NCI-H1436 treated with DMSO at 0.1 percent for 48 hours (cell line): ENCODE measurements at places on chromosomes 1 and 21.

DNA sequence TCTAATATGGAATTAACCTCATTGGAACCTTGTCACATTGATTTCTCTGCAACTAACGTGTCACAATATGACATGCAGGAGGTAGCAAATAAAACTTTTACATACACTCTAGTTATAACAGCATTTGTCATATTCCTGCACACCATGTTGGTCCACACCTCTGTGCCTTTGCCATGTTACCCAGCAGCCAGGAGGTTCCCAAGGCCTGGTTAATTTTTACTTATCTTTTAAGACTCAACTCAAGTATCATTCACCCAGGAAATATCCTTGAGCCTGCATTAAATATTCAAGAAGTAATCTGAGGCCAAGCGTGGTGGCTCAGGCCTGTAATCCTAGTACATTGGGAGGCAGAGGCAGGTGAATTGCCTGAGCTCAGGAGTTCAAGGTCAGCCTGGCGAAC is 447.2 kb upstream of the NR5A2 start:
- no peak for DNase-seq

DNA sequence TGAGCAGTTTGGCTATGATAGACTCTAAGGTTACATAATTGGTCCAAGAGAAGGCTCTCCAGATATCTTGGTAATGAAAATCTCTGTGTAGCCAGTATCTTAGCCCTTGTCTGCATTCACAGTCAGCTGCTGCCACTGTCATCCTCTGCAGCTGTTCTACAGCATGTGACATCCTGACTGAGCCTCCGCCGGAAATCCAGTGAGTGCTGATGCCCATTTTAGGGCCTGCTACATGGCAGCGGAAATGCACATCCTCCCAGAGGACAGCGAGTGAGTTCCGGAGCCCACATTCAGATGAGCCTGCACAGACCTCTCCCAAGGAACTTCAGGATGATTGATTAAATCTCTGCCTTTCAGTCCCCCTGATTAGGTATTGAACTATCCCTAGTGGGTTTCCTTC is 237.1 kb downstream of the HHIPL2 start:
- no peak for DNase-seq

GRCh38 chr1:212225416-212225815 is 59.8 kb upstream of the PPP2R5A start:
- no peak for DNase-seq

- DNase-seq, result no peak
Observed at GRCh38 chr1:232184561-232185530, 445.1 kb downstream of the SIPA1L2 start.

- DNase-seq, result no peak
Observed at GRCh38 chr1:75950176-75950575, 18.0 kb upstream of the ASB17 start.

GRCh38 chr1:147470079-147470478 is 71.2 kb upstream of the BCL9 start:
- DNase-seq, result no peak

- DNase-seq, result no peak
Observed at GRCh38 chr1:45359882-45360513, 19.8 kb upstream of the MUTYH start.

DNA sequence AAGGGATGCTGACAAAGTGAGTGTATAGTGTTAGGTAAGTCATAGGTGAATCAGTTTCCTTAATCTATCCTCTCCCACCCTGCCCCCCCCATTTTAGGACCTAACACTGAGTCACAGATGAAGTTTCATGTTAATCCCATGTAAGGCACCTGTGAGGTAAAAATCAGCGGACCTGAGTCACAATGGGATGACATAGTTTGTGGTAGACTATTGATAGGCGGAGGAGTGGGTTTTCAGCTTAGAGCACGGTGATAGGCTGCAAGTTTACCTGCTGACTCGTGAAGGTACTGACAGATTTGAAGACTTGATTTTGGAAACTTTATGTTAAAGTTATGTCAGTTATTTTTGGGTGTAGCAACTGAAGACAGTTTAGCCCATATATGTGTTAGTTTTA is 1.7 kb downstream of the TOR1AIP1 start:
- no peak for DNase-seq

DNA sequence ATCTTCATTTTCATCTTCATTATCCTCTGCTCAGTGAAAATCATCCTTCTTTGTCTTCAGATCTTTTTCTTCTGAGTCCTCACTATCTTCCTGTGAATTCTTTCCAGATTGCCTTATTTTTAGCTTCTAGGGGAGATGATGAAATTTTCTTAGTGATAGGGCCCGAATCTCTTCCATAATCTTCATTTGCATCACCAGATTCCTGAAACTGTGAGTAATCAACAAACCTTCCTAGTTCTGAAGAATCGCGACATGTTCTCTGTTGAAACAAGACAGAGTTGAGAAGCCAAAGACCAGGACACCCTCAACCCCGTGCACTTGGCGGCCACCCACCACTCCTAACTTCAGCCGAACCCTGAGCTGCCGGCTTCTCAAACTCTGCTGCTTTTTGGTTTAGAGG is 92.8 kb upstream of the CDC42BPA start:
- DNase-seq, result no peak

DNA sequence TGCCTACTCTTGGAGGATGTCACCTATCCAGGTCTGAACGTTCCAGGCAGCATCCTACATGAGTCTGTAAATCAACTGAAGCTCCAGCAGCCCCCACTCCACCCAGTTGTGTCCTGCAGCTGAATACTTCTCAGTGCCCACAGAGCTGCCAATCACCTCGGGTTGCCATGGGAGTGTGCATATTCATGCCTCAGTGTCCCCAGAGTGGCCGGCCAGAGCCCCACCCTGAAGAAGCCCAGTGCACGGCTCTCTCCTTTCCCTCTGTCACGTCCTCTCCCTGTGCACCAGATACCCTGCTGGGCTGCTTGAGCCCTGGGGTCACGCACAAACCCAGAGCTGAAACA is 16.1 kb upstream of the GSTM4 start:
- DNase-seq, result no peak

- no peak for DNase-seq
Observed at GRCh38 chr1:206521694-206522402, 14.5 kb downstream of the RASSF5 start.

DNA sequence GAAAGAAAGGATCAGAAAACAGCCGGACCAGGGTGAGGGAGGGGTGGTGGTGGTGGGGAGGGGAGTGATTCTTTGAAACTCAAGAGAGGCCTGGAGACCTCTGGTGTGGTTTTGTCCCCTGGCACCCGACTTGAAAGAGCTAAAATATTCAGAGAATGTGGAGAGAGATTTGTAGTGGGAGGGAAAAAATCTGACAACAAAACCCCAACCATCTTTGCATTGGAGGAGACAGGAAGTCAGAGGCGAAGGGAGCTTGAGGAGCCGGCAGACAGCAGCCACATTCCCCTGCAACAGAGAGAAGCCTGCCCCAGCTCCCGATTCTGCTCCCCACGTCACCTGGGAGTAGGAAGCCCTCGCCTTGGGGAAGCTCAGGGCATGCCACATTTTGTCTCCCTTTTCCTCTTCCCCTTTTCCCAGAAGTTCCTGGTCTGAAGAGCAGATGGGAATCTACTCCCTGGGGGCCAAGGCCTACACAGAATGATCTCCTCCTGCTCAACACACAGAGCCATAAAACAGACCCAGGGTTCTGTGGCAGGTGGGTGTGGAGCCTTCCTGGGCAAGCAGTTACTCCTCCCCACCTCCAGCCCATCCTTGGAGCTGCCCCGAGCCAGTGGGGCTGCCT is 84.9 kb downstream of the ITPKB start:
- DNase-seq, result no peak

DNA sequence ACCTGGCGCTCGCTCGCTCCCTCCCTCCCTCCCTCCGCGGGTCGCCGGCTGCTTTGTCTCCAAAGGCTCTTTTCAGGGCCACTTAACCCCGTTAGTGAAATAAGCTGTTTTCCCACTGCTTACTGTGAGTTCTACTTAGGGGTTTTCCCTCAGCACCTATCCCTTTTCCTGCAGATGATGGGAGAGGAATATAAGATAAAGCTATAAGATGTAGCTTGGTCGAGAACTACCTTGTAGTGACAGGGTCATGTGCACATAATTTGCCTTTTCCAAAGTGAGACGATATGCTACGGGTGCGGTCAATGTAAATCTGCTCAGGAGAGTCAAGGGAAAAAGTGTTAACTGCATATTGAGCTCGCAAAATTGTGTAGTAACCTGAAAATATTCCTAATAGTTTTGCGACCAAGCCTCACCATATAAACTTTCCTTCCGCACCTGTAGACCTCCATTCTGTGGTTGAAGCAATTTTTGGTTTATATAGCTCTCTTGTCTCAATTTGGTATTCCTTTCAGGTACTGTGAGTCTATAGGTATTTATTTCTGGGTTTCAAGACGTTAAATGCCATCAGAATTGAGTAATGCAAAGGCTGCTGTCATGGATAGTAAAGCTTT is 55.8 kb upstream of the BOLA1 start:
- no peak for DNase-seq

- no peak for DNase-seq
Observed at GRCh38 chr1:227416156-227416830, 98.0 kb upstream of the CDC42BPA start.

DNA sequence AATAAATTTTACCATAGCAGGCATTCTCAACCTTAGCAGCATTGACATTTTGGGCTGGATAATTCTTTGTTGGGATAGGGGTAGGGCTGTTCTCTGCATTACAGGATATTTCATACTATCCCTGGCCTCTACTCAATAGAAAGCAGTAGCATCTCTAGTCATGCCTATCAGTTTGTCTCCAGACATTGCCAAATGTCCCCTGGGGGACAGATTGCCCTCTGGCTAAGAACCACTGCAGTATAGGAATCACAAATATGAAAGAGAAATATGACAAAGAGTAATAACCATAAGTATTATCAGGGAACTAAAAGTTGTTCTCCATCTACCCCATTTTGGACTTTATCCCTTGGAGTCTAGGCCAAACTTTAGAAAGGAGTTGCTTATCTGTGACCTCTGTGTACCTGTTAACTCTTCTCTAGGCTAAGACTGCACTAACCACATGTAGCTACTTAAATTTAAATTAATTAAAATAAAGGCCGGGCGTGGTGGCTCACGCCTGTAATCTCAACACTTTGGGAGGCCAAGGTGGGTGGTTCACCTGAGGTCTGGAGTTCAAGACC is 76.1 kb downstream of the AGO3 start:
- no peak for DNase-seq

GRCh38 chr1:156502894-156503697 is 2.5 kb upstream of the MEF2D start:
- no peak for DNase-seq

- no peak for DNase-seq
Observed at GRCh38 chr1:87201768-87202167, 126.9 kb upstream of the LMO4 start.

GRCh38 chr1:150168960-150169601 is 19.4 kb downstream of the PLEKHO1 start:
- DNase-seq, result no peak

- DNase-seq, result no peak
Observed at GRCh38 chr1:156677616-156678596, 699 bp upstream of the NES start.

DNA sequence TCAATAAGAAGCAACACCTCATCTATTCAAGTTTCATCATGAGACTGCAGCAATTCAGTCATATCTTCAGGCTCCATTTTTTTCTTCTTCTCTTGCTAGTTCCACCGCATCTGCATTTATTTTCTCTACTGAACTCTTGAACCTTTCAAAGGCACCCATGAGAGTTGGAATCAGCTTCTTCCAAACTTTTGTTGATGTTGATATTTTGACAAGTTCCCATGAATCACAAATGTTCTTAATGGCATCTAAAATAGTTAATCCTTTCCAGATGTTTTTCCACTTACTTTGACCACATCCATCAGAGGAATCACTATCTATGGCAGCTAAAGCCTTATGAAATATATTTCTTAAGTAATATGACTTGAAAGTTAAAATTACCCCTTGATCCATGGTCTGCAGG is 434.3 kb downstream of the GPATCH2 start:
- no peak for DNase-seq

DNA sequence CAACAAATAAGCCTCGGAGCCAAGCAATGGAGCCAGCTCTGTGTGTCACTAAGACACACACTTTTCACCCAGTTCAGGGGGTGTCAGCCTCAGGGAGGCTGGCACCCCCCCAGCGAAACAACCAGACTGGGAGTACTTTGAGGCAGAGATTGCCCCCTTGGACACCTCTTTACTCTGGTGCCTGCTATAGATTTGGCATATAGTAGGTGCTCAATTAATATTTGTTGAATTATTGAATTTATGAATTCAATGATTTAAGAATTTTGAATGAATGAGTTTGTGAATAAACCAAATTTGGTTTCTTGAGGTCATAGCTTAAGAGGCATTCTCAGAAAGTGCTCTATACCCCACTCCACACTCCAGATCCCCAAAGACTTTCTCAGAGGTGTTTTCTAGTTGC is 70.3 kb downstream of the OLIG1 start:
- DNase-seq, result no peak

GRCh38 chr1:117370071-117370470 is 2.8 kb downstream of the MAN1A2 start:
- no peak for DNase-seq

DNA sequence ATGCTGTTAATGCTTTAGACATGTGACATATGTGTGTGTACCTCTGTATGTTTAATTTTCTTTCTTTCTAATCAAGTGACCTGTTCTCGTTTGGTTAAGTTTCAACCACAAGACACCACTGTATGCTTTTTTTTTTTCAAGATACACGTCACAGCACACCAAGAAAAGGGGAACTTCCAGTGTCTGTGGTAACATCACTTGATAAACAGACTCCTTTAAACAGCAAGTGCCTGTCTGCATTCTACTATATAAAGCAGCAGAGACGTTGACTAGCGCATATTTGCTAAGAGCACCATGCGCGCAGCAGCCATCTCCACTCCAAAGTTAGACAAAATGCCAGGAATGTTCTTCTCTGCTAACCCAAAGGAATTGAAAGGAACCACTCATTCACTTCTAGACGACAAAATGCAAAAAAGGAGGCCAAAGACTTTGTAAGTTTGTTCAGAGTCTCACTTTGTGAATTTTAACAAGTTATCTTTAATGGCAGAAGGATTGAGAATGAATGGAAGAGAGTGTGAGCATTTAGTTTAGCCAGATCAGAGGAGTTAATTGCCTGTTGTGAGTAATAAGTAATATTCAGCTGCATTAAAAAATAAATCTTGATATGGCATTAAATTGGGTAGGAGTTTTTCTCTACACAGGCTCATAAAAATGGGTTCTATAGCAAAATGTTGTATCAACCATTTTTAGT is at the start of gene RGS1:
Gene RGS1 (plus strand): TSS at position 275 of the 691 bp plus-strand sequence. CDS start 20 bp downstream, at position 295.
- no peak for DNase-seq

DNA sequence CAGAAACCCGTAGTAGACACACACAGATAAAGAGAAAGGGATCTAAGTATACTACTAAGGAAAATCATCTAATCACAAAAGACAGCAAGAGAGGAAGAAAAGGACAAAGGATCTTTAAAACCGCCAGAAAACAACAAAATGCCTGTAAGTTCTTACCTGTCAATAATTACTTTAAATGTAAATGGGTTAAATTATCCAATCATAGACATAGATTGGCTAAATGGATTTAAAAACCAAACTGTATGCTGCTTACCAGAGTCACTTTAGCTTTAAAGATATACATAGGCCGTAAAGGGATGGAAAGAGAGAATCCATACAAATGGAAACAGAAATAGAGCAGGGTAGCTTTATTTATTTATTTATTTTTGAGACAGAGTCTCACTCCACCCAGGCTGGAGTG is 44.0 kb downstream of the FLVCR1 start:
- DNase-seq, result no peak
